ENCODE measurements at places on chromosomes 3 and 15.

- DNase-seq: no peak
These were observed 966 bp downstream of the MYO1E start for GRCh38 chr15:59371458-59372351.

GRCh38 chr3:183542355-183542754, 13.2 kb downstream of the KLHL6 start:
- DNase-seq: no peak

DNA sequence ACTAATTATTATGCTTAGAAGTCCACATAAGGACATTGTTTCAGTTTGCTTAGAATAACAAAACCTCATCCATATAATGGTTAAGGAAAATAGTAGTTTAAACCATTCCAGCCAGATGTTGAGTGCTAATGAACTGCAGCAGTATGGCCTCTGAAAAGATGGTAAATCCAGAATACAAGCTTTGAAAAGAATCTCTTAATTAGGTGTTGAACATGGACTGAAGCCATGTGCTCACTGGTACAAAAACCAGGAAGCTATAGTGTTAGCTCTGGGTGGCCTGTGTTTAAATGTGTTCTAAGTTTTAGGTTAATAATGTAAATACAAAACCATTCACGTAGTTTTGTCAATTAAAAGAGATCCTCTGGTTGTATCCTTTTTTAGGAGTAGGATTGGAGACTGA, 78.2 kb downstream of the GALK2 start:
- DNase-seq: no peak

DNA sequence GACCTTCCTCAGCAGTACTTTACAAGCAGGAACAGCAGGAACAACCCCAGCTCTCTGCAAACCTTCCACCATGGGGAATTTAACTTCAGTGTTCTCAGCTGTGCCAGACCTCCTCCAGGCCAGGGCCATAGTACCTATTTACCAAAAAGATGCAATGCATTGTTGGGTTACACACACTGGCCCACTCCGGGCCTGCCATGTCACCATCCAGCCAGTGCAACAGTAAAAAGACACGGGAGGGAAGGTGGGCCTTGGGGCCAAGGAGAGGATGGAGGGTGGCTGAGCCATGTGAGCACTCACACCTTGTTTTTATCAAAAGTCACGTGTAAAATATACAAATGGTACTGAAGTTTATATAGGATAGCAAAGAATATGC, 157.0 kb downstream of the GABRB3 start:
- DNase-seq: no peak

DNA sequence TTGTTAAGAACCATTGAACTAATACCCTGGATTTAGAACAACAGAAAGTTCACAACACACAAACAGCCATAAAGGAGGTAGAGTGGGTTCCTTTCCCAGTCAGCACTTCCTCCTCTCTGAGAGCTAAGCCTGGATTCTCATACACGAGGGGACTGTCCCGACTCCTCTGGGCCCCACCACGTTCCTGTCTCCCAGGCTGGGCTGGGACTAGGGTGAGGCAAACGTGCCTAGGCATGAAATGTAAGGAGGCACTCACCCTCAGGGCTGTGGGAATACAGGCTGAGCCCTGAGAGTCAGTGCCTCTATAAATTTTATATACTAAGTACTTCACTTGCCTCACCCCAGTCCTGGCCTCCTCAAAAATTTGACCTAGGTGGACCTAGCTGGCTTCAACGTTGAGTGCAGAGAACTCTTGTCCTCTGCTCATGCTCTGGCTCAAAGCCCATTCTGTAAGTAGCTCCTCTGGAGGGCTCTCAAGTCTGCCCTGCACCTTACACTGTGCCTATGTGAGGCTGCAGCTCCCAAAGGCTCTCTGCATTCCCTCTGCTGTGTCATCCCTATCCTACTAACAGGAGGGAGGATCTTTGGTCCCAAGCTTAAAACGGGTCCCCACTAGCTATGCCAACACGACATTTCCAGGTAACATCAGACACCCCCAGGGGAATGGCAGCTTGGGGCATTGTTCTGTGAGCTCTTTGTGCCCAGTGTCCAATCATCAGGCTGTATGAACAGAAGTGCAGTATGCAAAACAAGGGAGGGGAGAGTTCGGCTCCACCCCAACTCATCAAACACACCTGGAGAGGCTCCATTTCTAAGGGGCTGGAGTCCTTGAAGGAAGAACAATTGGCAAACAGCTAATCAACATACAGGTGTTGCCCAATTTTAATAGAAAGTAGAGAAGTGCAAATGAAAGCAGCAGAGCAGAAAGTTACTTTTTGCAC, 233.2 kb downstream of the RPLP1 start:
- DNase-seq: no peak
